ENCODE measurements at places on chromosomes 4 and X.

DNA sequence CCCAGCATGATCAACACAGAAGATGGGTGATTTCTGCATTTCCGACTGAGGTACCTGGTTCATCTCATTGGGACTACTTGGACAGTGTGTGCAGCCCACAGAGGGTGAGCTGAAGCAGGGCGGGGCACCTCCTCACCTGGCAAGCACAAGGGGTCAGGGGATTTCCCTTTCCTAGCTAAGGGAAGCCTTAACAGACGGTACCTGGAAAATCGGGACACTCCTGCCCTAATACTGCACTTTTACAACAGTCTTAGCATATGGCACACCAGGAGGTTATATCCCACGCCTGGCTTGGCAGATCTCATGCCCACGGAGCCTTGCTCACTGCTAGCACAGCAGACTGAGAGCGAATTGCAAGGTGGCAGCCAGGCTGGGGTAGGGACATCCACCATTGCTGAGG, 92.9 kb upstream of the GRID2 start:
- no peak for DNase-seq

DNA sequence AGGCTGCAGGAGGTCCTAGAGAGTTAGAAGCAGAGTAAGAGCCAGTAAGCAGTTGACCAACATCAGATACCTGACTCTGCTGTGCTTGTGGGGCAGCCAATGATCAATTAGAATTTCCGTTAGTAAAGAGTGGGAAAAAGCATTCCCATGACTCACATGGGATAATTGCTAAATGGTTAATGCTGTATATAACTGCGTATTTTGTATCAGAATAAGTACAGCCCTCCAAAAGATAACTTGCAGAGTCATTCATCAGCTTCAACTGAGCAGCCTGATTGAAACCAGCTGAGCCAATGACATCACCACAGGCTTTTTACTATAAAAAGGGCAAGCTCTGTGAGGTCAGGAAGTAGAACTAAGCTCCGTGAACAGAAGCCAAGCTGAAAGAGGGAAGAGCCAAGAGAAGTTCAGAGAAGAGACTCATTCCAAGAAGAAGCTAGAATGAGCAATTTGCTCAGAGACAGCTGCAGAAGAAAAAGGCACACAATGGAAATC, 67.9 kb downstream of the PPP3CA start:
- no peak for DNase-seq

DNA sequence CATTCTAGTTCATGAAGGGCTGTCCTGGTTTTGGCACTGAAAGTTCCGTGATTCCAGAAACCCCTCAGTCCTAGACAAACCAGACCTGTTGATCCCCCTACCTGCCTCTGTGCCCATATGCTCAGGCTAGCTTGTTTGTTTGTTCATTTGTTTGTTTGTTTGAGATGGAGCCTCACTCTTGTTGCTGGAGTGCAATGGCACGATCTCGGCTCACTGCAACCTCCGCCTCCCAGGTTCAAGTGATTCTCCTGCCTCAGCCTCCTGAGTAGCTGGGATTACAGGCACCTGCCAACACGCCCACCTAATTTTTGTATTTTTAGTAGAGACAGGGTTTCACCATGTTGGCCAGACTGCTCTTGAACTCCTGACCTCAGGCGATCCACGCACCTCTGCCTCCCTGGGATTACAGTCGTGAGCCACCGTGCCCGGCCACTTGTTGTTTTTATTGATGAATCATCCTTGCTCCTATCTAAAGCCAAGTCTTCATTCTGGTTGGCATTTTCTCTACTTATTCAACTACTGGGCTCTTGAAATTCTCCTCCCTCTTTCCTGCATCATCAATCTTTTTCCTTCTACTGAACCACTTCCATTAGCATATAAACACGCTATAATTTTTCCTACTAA, 86.3 kb upstream of the BMP2K start:
- DNase-seq, result no peak

- no peak for DNase-seq
Observed at GRCh38 chrX:119638725-119639471, 32.7 kb upstream of the NKRF start.

- no peak for DNase-seq
Observed at GRCh38 chrX:152646961-152647360, 9.3 kb downstream of the GABRQ start.

GRCh38 chr4:142874684-142875083, 28.6 kb upstream of the INPP4B start:
- no peak for DNase-seq

DNA sequence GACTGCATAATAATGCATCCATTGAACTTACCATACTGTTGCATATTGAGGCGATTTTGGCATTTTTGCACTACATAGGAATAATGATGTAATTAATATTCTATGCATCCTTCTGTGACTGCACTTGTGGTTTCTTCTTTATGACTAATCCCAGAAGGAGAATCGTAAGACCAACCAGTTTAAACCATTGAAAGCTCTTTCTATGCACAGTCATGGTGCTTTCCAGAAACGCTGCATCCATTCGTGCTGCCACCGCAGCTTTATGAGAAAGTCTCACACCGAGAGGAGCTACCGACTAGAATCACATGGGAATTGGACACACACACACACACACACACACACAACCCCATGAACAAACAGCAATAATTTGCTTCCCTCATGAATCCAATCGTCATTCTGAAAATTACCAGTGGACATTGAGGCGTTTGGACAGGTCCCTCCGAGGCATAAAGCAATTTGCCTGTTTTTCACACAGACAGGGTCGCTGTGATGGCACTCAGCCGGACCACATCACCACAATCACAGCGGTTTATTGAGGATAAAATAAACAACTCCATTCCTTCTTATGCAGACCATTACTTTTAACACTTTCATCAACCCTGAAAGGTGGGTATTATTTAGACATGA, 64.2 kb downstream of the PACRGL start:
- DNase-seq, result no peak

DNA sequence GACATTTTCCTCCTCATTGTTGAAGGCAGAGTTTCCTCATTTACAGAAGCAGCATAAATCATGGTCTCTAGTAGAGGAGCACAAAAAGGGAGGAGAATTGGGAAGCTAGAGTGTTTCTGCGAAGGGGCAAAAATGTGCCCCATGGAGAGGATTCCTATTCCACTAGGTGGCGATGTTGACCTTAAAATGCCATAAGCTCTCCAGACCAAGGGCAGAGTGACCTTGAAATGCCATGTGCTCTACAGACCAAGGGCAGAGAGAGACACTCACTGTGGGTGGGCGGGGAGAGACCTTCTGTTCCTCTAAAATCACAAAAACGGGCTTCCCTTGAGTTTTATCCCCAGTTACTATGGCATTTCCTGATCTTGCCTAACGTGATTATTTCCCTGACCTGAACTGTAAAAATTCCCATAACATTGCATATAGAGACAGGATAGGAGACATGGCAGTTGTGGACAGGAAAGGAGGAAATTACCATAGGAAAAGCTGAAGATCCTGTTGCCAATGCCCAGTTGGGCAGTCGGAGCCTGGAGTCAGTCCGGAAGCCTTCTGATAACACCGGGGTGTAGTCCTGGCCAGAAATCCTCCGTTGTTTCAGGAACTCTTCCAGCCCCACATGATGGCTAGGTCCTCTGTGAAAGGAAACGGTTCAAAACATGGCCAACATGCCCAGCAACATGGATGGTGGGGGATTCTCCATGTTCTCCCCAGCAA, 567.7 kb downstream of the MAGEB5 start:
- DNase-seq, result no peak

DNA sequence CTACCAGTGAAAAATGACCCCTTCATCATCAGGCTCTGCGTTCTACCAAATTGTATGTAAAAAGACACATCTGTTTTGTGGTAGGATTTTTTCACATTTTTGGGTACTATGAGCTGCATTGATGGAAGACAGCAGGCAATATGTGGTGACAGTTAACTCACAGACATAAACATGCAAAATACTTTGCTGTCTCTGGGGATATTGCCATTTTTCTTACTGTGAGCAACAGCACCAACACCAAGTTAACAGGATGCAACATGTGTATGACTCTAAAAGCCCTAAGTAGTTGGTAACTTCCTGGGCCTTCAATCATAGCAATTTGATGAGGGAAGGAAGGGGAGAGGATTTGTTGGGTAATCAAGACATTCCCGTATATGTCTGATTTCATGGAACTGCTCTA, 56.4 kb upstream of the DRP2 start:
- no peak for DNase-seq

- DNase-seq, result no peak
Observed at GRCh38 chr4:144371485-144371884, 231.0 kb upstream of the GYPA start.

DNA sequence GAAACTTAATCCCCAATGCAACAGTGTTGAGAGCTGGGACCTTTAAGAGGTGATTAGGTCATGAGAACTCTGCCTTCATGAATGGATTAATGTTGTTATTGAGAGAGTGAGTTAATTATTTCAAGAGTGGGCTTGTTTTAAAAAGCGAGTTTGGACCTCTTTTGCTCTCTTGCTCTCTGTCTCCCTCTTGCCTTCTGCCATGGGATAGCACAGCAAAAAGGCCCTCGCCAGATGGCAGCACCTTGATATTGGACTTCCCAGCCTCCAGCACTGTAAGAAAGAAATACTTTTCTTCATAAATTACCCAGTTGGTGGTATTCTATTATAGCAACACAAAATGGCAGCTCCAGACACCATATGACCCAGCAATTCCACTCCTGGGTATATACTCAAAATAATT, 7.0 kb upstream of the ATP6AP2 start:
- DNase-seq, result peak; percentile 24

- DNase-seq, result no peak
Observed at GRCh38 chr4:109149836-109150235, 152.6 kb downstream of the COL25A1 start.

GRCh38 chr4:101258883-101259282, 88.4 kb downstream of the PPP3CA start:
- no peak for DNase-seq

GRCh38 chrX:47172549-47172948, 21.1 kb upstream of the UBA1 start:
- no peak for DNase-seq

DNA sequence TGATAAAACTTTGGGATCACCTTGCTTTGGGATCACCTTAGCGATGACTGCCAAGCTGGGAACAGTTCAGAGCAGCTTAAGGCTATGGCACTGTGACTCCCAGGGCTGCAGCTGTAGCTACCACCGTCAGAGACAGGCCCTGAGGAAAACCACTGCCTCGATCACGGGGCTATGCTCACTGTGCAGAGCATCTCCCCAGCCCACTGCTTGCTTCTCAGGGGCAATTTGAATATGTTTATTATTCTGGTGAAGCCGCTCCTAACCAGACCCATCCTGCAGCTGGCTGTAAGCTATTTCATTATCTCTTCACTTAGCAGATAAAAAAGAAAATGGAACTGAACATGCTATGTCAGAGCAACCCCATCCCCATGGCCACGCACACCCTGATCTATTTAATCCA, 328.5 kb downstream of the EVC2 start:
- DNase-seq, result no peak

DNA sequence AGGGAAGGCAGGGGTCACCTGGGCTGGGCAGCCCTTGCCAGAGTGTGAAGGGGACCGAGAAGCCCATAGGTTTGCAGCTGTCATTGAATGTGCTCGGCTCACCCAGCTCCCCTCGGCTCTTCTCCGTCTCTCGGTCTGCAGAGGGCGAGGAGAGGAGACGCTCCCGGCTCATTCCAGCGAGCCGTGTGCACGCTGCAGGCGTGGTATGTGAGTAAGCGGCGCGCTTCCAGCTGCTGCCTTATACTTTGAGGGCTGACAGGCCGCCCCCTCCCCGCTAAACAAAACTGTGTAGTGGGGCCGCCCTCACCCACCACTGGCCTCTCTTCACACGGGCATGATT, 23.0 kb upstream of the BCORL1 start:
- no peak for DNase-seq

GRCh38 chr4:37451656-37452055, 207.1 kb downstream of the NWD2 start:
- DNase-seq, result no peak

DNA sequence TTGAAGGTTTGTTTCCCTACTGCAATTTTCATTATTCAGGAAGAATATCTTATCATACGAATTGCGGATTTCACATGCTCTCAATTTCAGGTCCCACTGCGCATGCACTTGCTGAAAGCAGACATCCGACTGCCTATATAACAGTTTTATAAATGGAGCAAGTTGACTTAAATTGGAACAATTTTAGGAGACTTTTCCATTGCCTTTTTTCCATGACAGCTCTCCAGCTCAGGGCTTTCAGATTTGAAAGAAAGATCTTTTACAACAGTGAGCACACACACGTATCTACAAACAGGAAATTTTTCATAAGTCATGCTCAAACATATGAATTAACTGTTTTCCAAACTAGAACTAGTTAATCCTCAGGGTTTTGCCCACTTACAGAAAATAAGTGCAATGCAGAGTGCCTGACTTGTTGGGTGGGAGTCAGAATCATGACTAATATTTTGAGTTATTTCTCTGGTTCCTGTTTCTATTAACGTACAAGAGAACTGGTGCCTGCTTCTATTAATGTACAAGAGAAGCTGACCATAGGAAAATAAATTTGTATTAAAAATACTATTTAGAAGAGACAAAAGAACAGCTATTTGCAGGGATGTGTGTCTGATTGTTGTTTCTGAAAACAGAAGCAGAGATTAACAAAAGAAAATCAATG, 137.9 kb downstream of the GPC3 start:
- no peak for DNase-seq

DNA sequence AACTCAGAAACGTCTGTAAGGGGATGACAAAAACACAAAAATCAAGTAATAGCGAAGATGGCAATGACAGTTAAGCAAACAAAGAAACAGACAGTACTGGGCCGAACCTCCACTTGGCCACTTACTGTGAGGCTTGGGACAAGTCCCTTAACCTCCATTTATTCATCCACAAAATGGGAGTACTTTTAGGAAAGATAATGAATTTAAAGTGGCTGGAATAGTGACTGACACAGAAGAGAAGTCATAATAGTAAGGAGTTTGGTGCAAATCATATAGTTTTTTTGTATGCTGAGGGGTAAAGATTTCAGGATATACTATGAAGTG, 1.4 kb upstream of the TLR6 start:
- no peak for DNase-seq

DNA sequence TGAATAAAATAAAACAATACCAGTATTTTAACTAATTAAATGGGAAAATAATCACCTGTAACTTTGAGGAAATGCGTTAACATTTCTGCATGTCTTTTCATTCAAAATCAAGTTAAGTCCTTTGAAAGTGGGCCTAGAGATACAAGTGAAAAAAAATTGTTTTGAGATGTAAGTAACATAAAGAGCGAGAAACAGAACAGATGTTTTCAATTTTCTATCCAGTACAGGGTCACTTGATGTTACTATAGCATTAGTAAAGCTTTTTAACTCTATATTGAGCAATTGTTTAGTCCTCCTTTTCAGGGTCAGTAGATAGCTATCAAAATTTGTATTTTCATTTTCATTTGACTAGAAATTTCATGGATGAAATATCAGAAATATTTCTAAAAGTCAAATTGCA, 761.4 kb downstream of the CCSER1 start:
- no peak for DNase-seq

DNA sequence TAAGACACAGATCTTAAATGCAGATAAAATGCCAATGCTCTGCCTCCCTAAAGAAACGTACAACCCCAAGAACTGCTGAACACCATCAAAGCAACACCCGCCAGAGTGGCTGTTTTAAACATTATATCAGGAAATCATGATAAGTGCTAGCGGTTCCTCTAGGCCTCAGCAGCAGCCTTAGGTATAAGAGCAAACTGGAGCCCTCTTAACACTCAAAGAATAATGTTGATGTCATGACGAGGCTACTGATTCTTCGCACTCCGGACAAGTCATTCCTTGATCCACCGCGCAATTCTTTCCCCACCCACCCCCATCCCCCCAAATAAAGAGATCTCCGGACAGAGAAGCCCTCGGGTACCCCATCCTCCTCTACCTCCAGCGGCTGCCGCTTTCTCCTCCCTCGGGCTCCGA, 507 bp downstream of the LIN54 start:
- no peak for DNase-seq

- no peak for DNase-seq
Observed at GRCh38 chr4:139903845-139904244, 238.2 kb downstream of the MGST2 start.

All from activated CD4-positive, alpha-beta T cell treated with anti-CD3 and anti-CD28 coated beads, Interleukin-2, amount 50 U/mL, for 1 hour (primary cell).